Activated T-helper 1 cell treated with Interleukin-2 at 50 U/mL for 16 hours (primary cell): ENCODE measurements at places on chromosomes 3 and 15.

DNA sequence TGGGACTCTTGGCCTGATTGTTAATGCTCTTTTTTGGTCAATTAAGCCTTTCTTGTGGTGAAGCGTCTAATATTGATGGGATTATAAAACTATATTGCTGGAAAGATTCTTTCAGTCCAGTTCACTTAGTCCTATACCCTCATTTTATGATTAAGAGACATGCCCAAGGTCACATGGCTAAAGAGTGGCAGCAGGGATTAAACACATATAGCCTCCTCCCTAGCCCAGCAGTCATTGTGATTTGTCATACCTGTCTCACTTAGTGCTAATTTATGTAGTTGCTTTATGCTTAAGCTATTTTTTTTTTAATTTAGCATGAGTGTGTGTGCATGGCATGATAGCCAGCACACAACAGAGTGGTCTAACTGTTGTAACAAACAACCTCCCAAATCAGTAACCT, 9.5 kb downstream of the PARP14 start:
- no peak for DNase-seq

DNA sequence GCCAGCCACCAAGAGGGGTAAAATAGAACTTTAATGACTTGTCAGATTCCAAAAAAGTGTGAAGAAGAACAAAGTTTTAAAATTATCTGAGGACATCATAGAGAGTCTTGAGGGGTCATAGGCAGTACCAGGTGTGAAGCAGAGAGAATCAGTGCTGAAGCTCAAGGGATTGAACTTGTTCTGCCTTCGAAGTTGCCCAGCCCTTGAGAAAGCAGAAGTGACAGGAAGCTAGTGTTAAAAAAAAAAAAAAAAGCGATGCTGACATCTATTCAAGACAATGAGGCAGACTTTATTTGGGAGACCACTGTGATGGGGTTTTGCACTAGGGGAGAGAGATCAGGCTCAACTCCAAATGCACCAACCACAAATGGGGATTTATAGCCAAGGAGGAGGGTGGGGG, 21.8 kb downstream of the FBXO22 start:
- no peak for DNase-seq

- DNase-seq = no peak
Measured at GRCh38 chr3:196440696-196441095, 8.5 kb upstream of the UBXN7 start.

GRCh38 chr15:85865070-85865684, 70.5 kb upstream of the KLHL25 start:
- DNase-seq = no peak

DNA sequence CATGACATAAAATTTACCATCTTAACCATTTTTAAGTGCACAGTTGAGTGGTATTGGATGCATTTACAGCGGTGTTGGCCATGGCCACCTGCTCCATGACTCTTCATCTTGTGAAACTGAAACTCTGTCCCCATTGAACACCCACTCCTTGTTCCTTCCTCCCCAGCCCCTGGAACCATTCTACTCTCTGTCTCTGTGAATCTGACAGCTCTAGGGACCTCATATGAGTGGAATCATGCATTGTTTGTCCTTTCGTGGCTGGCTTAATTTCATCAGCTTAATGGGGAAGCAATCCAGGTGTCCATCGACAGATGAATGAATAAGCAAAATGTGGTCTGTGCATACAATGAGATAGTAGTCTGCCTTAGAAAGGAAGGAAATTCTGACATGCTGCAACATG, 42.5 kb downstream of the PLXNA1 start:
- DNase-seq = no peak
